EL (cell line): ENCODE measurements at places on chromosomes 7 and 10.
A peak's percentile ranks its signal among the peaks of the same experiment; 100 is the strongest.

GRCh38 chr10:48299066-48299465, 7.4 kb upstream of the MAPK8 start:
- DNase-seq = no peak

DNA sequence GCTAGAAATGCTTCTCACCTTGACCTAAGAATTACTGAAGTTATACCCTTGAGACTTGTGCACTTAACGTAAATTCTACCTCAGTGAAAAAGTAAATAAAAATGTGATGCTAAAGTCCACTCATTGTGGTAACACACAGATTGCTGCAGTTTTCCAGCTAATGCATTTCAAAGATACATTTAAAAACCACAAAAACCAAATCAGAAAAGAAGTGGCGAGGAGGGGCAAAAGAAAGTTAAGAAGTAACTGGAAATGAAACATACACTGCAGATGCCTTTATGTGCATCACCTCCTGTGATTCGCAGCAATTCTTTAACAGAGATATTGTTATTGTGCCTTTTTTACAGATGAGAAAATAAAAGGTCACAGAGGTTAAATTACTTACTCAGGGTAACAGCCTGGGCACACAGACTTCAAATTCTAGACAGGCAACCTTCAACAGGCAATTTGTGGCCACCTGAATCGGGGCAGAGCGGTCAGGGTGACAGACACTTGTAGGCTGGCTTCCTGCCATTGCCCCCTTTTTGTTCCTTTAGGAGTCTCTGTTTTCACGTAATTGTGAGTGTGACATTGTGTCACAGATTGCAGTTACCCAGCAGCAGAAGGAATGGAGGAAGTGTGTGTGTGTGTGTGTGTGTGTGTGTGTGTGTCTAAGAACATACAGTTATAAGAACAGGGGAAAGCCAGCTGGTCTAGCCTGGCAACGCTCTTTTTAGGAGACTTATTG, 1.9 kb downstream of the WIPF3 start:
- no peak for DNase-seq

DNA sequence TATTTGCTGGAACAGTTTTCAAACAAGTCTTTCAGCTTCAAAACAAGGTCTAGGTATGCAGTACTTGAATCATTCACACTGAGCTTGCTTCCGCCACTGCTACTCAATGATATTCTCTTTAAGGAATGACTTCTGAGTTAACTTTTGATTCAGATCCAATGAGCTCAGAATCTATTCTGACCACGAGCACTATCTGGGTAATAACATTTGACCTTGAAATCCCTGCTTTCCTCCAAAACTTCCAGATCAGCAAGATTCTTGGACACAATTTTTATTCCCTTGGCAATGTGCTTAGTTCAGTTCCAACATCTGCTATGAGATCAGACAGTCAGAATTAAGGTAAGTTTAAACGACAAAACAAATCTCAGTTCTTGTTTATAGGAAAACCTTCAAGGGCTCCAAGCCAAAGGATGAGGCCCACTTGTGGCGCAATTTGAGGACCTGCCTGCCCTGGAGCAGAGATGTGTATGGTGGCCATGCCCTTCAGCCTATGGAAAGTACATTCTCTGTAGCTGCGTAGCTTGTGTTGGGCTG, 87.2 kb downstream of the RNF216 start:
- DNase-seq = peak; percentile 93

- peak; percentile 80 for DNase-seq
These were observed 4.4 kb downstream of the IFIT3 start for GRCh38 chr10:89332123-89332633.

GRCh38 chr10:110279407-110279986, 25.2 kb downstream of the SMNDC1 start:
- peak; percentile 58 for DNase-seq

GRCh38 chr10:61211468-61211867, 241.7 kb downstream of the TMEM26 start:
- DNase-seq = peak; percentile 6

DNA sequence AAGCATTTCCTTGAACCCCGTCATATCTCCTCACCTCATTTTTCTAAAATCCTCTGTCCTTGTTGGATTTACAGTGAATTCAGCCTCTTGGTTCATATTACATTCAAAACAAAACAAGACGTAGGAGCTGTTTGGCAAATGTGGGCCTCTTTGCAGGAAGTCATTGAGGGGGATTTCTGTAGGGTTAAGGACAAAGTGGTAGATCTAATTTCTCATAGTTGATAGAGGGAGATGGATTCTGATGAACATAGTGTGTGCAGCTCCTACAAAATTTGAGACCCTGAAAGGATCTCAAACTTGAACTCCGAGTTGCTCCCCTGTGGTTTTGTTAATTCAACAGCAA, 682 bp downstream of the TBXAS1 start:
- DNase-seq = no peak

GRCh38 chr10:4765428-4765827, 60.6 kb upstream of the AKR1E2 start:
- peak; percentile 38 for DNase-seq

DNA sequence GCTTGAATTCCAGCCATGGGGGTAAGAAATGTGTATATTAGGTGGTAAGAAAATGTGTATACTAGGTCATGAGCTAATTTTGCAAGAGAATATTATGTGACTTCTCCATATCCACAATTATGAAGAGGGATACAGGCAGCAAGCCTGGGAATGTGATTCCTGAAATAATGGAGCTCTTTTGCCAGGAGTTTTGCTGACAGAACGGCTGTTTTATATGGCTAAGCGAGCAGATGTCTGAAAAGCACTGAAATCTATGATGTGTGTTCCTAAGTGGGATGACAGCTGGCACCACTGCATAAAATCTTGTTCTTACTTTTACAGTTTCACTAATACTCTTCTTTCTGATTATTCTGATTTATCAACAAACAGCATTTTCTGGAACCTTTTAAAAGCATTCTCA, 386.0 kb upstream of the HPS1 start:
- no peak for DNase-seq

DNA sequence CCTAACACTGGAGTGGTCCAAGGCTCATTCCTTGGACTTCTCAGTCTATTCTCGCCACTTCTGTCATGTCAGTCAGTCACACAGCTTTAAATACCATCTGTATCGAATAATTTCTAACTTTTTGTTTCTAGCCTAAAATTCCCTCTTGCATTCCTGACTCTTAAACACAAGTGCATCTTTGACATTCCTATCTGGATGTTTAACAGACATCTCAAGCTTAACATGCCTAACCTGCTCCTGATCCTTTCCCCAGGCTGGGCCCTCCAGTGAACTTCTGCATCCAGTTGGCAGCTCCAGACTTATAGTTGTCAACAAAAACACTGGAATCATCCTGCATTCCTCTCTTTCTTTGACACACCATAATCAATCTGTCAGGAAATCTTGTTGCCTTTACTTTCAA, 4.5 kb upstream of the ABCB4 start:
- DNase-seq = no peak

DNA sequence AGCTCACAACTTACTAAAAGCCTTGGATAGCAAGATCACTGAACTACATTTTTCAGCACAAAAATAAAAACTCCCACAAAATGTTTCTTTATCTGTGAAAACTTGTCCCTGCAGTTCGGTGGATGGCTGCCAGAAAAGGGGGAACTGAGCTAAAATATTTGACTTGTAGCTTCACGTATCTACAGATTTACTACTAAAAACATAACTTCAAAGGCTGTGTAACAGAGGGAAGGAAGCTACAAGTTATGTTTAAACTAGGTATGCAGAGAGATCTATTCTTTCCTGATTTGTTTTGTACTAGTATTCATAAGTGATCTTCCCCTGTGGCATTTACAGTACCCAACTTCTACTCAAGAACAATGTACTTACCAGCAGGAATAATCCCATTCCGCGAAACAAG, 25.1 kb downstream of the SGCE start:
- no peak for DNase-seq

- DNase-seq = no peak
These were observed 818.8 kb downstream of the GATA3 start for GRCh38 chr10:8873310-8873709.

DNA sequence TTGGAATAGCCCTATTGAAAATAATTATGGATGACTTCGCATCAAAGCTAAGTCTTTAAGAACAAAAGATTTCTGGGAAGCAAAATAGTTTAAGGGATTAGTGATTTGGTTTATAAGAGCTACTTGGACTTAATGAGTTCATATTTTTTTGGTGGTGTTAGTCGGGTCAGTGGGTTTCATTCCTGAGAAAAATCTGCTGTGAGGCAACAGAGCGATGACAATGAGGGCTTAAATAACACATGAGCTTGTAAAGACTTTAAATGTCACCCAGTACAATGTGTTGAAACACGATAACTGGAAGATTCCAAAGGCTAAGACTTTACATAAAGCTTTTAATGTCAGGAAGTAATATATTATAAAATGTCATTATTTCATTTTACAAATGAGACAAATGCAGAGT, 178.8 kb downstream of the ARL4A start:
- no peak for DNase-seq

GRCh38 chr7:93185303-93186027, 37.3 kb upstream of the SAMD9L start:
- peak; percentile 35 for DNase-seq

DNA sequence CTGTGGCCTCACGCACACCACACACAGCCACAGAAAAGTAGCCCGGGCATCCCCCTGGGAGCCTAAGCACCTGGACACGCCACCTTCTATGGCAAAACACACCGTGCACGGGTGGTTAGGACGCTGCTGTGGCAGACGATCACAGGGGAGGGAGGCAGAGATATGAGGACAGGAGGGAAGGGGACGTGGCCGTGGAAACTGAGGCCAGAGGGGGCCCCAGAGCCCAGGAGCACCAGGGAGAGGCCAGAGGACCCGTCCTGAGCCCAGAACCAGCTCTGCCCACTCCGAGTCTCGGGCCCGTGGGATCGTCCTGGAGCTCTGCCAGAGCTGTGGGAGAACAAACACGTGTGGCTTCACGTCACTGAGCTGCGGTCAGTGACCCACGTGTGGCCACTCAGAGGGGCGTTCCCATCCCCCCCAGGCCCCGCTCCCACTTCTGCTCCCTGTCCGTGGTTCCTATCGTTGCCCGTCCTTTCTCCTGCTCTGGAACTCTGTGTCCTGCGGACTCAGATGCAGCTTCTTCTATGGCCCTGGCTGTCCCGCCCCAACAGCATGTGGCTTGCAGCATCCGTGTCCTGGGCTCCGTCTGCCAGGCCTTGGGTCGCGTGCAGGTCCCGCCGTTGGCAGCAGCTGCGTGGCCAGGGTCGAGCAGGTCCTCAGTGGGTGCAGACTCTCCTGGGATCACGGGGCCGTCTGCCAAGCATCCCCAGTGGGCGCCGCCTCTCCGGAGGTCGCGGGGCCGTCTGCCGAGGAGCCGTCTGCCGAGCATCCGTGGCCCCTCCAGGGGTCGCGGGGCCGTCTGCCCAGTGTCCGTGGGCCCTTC, 31.0 kb downstream of the GET4 start:
- no peak for DNase-seq

GRCh38 chr10:87837445-87837844, 19.4 kb upstream of the ATAD1 start:
- DNase-seq = no peak

- DNase-seq = no peak
These were observed 6.0 kb downstream of the OR6B1 start for GRCh38 chr7:144006029-144006691.

DNA sequence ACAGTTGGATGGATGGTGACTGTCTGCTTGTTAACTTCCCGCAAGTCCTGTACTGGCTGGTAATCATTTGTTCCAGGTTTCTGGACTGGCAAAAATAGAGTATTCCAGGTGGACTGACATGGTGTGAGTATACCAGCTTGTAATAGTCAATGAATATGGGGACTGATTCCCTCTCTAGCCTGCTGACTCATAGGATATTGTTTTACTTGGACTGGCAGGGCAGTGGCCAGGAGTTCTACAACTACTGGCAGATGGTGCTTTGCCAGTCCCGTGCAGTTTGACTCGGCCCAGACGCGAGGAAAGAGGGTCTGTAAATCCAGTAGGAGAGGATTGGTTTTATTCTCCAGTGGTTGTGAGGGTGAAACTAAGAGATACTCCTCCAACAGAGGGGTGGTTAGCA, 78.0 kb downstream of the PRR15 start:
- no peak for DNase-seq

- no peak for DNase-seq
These were observed 132.6 kb upstream of the RSU1 start for GRCh38 chr10:16949816-16950215.

- DNase-seq = no peak
These were observed 160.8 kb upstream of the KCTD7 start for GRCh38 chr7:66467887-66468286.

DNA sequence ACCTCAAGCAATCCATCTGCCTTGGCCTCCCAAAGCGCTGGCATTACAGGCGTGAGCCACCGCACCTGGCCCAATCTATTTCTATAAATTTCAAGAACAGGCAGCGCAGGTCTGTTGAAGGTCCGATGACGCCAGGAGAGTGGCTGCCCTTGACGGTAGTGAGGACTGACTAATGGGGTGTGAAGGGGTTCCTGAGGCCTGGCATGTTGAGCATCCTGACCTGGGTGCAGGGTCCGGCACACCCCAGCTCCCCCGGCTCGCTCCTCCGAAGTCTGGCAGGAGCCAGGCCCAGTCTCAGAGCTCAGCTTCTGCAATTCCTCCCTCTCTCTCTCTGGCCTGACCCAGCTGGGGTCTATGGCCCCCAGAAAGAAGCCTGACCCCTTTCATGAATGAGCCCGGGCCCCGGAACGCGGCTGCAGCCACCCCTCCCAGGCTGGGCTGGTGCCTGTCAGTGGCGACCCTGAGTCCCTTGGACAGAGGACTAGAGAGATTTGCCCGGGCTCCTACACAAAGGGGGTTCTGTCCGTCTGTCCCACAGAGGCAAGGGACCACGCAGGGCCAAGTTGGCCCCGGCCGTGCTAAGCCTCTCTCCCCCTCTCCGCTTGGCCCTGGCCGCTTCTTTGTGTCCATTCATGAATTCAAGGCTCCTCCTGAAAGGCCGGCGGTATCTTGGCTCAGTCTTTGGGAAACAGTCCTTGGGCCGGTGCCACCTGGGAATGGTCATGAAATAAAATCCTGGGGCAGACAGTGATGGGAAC, 18.8 kb downstream of the MMD2 start:
- no peak for DNase-seq

- DNase-seq = no peak
These were observed 6.8 kb upstream of the MYOZ1 start for GRCh38 chr10:73647875-73648651.

- DNase-seq = no peak
These were observed 14.7 kb upstream of the TNS3 start for GRCh38 chr7:47596502-47597202.

DNA sequence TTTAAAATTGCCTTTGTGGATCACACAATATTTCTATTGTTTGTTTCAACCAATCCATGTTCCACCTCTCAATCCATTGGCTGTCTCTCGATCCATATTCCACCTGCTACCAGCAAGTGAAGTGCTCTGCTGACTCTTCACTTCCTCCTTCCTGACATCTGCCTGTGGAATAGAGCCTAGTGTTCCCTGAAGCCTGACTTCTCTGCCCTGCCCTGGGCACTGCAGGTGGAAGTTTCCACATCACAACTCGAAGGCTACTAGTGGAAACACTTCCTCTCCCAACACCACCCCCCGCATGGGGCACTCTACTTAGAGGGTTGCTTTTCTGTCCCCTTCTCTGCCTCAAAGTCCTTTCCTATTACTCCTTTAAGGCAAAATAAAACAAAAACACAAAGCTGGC, 563.8 kb upstream of the IGFBP3 start:
- no peak for DNase-seq
